Lung (tissue), 17 donors: ENCODE measurements at places on chromosomes 12 and 14.

DNA sequence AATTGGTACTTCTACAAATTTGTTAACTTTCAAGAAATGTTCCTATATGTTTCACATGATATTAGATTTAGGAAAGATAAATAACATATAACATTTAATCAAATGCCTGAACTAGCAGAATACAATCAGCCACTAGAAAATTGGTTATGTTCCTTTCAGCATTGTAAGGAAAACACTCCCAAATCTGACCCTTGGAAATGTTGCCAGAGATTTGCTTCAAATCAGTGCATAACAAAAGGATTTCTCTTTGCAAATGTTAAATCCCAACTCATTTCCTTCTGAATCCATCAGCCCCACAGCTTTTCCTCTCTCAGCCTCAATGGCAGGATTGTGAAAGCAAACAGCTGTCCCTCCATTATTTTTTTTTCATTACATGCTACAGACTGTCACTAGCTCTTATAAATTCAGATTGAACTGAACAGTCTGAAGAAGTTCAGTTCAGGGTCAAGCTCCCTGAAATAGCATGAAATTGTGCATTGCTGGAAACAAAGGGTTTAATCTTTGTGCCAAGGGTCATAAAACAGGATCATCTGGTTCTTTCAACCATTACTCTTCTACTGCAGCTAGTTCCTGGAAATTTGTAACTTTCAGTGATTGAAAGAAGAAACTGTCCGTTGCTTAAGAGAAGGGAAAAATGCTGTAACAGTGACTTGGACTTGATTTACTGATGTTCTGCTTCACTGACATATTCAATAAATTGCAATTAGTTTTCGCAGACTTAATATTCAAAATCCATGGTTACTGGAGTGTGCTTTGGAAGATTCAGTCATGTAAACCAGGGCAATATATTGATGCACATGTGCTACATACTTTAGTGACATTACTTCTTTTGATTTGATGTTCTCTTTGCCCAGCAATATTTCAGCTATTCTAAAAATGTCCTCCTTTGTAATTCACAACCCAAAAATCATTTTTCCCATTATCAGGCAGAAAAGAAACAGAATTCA lies 246.4 kb downstream of the RPL10L start:
- peak; percentile 91 for DNase-seq

- DNase-seq: peak; percentile 59
Measured at GRCh38 chr12:93526786-93527428, 45.6 kb upstream of the SOCS2 start.

DNA sequence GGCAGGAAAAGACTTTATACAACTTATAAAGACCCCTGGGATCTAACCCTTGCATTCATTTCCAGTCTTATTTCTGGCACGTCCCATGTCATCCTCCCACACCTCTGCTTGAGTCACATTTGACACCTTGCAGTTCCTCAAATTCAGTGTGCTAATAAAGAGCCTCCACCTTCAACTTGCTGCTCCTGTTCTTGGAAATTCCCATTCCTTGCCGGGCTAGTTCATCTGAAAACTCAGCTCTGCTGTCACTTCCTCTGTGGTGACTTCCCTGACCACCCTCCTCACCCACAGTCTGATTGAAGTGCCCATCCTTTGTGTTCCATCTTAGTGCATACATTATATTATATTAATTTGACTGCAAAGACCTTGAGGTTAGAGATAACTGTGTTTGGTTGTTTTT lies 37.4 kb upstream of the PSMA6 start:
- DNase-seq: no peak

DNA sequence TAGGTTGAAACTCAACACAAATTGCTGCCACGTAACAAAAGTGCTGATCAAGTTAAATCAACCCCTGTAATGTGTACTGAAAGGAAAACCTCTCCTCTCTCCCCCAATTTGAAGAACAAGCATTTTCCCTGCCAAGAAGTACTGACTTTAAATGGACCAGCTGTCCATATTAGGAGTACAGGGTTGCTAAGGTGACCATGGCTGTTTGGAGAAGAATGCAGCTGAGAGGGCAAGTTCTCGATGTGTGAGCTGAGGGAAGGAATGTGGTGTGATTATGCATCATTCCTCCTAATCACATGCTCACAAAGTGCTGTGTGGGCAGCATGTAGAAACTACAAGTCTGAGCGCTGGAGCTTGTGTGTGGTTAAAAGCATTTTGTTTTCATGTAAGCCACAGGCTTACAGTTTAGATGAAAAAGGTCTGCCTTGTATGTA lies 50.9 kb upstream of the CCT2 start:
- DNase-seq: peak; percentile 93

- DNase-seq: no peak
Measured at GRCh38 chr12:12482150-12482761, 80.4 kb downstream of the DUSP16 start.

DNA sequence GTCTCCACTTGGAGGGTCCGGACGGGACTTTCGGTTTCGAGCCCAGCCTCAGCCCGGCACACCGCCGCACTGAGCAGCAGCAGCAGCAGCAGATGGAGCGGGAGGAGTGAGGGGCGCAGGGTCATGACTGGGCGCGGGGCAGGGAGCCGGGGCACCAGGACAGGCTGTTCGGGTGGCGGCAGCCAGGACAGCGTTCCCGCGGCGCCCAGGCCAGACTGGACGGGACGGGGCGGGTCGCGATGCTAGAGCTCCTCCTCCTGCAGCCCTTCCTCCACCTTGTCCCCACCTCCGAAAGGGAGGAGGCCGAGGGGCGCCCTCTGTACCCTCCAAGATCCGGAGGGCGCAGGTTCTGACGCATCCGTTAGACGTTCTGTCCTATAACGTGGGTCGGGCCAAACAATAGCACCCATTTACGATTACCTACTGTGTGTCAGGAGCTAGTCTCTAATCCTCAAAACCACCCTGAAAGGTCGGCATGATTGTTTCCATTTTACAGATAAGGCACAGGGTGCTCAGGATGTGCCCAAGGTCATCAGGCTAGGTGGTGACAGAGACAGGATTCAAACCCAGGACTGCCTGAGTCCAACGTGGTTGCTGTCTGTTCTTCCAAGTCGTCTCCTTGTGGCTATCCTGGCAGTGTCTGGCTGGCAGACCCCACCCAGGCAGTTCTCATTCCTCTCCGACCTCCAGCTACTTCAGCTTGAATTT lies at the start of gene FKBP11:
TSS of gene FKBP11 (minus strand) at position 189 of the 708 bp plus-strand sequence. CDS start at position 125, 64 bp downstream.
- peak; percentile 39 for DNase-seq

DNA sequence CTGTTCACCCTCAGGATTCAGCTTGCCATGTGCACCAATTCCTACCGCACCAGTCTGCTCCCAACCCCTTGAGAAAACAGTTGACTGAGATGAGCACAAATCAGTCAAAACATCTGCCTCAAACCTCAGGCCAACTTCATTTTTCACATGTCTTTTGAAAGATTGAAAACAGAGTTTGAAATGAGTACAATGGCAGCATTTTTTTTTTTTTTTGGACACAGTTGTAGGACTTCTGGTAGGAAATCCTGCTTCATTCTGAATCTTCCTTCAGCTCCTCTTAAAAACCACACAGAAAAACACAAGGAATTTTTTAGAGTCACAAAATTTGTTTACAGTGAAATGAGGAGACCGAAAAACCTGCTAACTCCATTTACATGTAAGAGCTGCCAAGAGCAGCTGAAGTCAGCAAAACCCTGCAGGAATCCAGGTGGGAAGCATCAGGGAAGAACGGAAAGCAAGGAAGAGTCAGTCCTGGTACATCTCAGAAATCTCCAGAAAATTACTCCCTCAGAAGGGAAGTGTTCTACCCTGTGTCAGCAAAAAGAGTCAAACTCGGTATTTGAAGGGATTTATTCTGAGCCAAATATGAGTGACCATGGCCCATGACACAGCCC lies 100.3 kb upstream of the TMTC1 start:
- no peak for DNase-seq

DNA sequence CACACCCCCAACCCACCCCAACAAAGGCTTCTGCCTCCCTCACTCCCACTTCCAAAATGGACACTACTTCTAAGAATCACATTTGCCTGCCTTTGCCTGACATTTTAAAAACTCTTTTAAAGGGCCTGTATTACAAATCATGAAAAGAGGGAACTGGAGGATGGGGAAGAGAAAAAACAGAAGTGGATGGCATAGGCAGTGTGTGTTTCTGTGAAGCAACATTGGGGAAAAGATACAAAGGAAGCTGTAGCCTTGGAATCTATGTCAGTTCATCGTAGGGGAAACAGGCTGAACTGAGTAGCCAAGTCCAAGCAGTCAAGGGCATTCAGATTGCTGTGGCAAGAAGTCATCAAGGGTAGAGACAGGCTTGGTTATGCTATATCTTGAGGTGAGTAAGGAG lies 273.9 kb downstream of the BTG1 start:
- DNase-seq: no peak

DNA sequence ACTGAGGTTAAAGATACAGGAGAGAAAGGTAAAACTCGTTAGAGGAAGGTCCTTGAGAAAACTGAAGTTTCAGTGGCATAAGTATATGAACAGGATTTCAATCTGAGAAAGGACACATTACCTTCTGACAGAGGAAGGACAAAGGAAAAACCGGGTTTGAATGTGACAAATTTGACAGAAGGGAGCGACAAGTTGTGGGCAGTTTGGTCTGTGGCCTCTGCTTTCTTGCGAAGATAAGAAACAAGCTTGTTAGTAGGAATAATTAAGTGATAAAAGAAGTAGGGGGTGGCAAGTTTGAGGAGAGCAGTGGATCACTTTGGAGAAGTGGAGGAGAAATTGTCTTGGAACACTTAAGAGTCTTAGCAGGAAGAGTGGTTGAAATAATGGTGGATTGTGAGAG lies 5.1 kb downstream of the MON2 start:
- no peak for DNase-seq

DNA sequence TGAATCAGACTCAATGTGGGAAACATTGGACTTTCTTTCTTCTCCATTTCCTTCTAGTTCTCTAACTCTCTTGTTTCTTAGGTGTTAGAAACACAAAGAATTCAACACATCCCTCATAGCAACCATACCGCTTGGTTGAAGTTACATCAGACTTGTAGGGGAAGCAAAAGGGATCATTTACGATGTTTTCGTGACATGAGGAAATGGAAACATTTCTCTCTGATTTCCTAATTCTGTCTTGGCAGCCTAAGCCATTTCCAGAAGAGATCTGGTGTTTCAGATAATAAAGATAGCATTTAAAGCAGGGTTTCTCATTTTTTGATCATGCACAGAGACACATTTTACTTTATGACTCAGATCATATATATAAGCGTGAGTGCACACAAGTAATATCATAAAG lies 202.0 kb downstream of the TMEM132C start:
- DNase-seq: no peak

- DNase-seq: peak; percentile 45
Measured at GRCh38 chr12:53381731-53382630, 2.0 kb downstream of the SP1 start.

GRCh38 chr14:86373886-86374285 lies 843.9 kb downstream of the FLRT2 start:
- no peak for DNase-seq

DNA sequence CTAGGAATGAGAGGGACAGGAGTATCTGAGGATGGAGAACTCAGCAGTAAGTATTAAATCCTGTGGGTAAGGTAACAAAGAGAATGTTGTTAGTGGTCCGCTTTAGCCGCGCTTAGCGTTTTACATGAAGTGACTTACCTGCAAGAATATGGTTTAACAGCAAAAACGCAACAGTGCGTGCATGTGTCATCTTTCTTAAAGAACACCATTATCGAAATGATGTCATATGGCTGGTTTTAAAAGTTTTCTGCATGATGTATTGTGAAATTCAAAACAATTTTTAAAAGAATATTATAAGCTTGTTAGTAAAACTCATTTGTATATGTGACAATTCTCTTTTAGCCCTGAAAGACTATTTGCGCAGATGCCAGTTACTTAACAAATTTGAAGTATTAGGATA lies 1.7 kb downstream of the LEMD3 start:
- DNase-seq: no peak

- DNase-seq: no peak
Measured at GRCh38 chr12:50110762-50111351, 1.2 kb upstream of the COX14 start.

DNA sequence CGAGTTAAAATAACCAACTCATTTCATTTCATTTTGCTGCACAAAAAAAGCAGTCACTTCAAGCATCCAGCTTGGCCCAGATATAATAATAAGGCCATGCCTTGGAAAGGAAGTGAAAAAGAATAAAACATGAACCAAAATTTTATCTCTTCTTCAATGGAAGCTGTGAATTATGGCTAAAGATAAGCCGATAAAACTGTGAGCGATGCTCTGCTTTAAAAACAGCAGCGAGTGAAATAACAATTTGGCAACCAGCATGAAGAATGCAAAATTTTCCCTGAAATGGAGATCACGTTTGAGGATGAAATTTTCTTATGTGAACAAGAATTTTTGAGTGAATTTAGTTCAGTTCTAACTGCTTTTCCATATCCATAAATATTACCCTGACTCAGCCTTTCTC lies 70.4 kb downstream of the KCNC2 start:
- DNase-seq: no peak

GRCh38 chr14:34619471-34619870 lies 10.5 kb downstream of the SNX6 start:
- no peak for DNase-seq

GRCh38 chr14:72715850-72716228 lies 178.1 kb downstream of the DPF3 start:
- DNase-seq: peak; percentile 49

GRCh38 chr12:45654002-45654665 lies 75.4 kb upstream of the ARID2 start:
- DNase-seq: no peak

DNA sequence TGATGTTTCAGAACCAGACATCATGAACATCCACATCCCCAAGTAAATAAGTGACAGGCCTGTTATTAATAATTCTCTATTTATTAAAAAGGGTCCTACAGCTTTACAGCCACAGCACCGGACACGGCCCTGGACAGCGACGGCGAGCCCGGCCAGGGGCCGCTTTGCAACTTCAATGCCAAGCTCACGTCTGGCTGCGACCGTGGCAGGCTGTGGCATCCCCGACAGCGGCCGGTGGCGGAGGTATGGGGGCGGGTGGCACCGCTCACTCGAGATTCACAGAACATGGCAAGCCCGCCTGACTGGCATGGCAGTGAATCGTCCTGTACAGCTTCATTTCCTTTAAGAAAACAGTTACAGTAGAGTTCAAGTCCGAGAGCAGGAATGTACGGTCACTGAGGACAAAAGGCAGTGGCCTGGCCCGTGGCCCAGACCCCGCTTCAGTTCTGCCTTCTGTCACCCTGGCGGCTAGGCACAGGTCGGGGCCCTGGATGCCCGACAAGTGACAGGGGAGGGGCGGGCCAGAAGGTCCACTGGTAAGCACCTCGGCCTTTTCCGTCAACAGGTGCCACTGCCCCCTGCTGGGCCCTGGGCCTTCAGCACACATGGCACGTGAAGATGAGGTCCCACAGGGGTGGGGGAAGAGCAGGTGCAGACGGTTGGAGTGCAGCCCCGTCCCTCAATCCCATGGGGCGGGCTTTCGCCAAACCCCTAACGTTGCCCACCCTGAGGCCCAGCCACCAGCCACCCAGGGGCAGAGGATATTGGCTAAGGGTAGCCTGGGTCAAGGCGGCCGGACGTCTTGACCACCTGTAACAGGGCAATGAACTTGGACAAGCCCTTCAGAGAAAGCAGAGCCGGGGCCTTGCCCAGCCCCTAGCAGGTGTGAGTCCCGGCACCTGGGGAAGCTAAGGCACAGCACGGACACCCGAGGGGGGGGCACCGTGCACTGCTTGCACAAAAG lies 30.3 kb downstream of the HIP1R start:
- DNase-seq: no peak
